Upper lobe of left lung (tissue), 6 donors: ENCODE measurements at places on chromosomes 5 and 9. TPM values are rescaled to one million over a fixed set of nuclear protein-coding genes. Genes with fewer than 3 reads are reported as not detected.

DROSHA gene
- 52.2 TPM for total RNA-seq

DNA sequence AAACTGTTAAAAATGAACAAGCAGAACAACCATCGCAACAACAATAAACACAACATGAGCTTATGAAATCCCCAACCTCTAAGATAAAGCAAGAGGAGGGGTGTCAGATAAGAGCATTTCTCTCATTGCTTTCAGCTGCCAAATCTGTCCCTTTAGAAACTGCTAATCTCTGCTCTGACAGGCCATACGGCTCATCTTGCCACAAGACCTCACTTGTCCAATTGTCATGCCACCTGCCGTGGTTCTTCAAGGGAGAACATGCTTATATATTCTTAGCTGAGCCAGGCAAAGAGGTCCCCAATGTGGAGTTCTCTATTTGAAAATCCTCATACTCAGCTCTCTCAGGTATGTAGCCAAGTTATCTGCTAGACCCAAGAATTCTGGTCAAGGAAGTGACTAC, 405.0 kb upstream of the TNC start:
- DNase-seq, result no peak

DNA sequence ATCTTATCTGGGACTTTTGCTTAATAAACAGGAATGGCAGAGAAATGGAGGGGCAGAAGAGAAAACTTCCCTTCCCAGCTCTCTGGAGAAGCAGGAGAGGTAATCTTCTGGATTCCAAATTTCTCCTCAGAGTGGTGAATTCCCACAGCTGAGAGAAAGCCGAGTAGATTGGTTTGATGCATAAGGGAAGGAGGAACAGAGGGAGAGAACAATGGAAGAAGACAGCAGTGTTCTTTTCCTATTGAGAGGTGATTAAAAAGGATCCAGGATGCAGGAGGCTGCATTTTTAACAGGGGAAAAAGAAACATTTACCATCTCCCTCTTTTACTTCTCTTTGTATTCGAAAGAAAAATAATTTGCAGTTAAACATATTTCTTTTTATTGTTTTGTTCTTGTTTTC, 13.1 kb downstream of the SH3RF2 start:
- no peak for DNase-seq

DNA sequence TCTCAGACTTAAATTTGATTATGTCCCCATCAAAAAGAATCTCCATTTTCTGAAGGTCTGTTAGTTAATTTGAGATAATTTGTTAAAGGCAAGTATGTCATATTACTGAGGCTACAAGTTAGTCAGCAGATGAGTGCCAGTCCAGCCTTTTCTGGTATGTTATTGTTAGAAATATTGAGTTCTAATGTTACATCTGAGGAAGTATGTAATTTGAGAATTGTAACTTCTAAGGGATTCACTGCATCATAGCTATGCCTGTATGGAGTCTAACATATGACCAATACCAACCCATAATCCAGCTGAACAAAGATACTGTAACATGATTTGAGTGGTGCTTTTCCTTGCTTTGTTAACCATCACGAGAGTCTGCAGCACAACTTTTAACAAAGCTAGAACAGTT, 13.9 kb downstream of the SLC23A1 start:
- DNase-seq, result no peak

- DNase-seq, result no peak
Observed at GRCh38 chr9:130366888-130367550, 77.7 kb upstream of the ASS1 start.

DHX29 gene
- total RNA-seq, result 23.9 TPM

CD72 gene
- 18.0 TPM for total RNA-seq

DNA sequence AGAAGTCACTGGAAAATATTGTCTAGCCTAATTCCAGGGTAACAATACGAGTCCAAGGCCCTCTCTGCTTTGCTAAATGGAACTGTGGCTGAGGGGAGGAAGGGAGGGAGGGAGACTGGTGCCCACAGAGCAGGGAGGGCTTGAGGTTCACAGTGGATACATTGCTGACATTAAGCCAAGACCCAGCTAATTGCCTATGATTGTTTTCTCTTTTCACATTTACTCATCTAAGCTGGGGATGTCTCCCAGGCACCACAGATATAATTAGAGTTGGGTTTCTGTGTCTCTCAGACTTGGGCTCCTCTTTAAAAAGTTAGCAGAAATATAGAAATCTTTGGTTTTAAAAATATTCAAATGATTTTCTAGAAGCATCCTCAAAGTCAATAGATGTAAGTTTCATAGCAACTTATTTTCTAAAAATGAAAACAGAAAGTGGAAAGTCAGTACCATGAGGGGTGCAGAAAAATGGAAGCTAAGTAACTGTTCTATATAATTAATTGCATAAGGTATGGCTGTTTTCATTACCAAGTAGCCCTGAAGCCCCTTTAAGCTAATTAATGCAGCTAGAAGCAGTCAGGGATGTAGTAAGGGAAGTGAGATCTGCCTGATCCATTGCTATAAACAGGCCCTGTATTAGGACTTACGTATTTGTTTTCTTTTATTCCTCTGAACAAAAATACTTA, 259.8 kb downstream of the NDUFS4 start:
- DNase-seq, result no peak

- no peak for DNase-seq
Observed at GRCh38 chr9:111114486-111114885, 76.2 kb upstream of the LPAR1 start.

DNA sequence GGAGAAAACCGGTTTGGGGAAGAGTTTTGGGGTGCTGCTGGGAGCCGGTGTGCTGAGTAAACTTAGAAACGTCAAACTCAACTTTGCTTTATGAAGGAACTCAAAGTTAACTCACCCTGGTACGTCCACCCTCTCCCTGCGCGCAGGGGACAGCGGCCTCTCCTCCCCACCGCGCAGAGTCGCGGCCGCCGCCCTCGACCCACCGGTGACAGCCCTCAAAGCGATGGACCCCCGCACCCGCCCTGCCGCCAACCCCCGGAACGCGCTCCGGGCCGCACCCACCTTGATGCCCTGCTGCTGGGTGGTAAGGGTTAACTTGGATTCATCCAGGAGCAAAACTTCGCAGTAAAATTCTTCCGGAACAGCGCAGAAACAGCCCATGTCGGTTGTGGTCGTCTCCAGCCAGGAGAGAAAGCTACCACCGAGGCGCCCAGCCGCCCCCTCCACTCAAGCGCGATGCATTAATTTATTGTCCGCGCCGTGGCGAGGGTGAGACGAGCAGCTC, 366 bp downstream of the EPB41L4A start:
- DNase-seq, result peak; percentile 85

GRCh38 chr5:138264183-138264582, 10.2 kb downstream of the GFRA3 start:
- DNase-seq, result no peak

GPR150 gene
- not detected for total RNA-seq

GRCh38 chr5:143131972-143132371, 271.5 kb downstream of the NR3C1 start:
- DNase-seq, result no peak

IGIP gene
- total RNA-seq, result 8.4 TPM

DNA sequence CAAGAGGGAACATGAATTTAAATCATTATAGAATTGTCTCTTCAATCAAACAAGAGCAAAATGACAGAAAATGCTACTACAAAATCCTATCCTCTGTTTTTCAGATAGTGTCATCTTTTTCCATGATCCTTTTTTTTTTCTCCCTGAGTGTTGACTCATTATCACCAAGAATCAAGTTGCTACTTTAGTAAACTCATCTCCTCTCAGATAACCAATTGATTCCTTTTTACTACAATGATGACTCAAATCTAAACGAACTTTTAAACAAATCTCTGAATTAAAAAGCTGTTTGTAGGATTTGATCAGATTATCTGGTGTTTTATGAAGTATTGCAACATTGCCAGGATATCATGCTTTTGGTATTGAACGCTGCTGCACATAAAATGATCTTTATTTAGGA, 23.9 kb upstream of the IL7R start:
- no peak for DNase-seq

FBXL7 gene
- total RNA-seq, result 4.9 TPM

OR1J2 gene
- not detected for total RNA-seq

GRCh38 chr9:135671591-135672041, 8.5 kb downstream of the LCN9 start:
- DNase-seq, result no peak

DNA sequence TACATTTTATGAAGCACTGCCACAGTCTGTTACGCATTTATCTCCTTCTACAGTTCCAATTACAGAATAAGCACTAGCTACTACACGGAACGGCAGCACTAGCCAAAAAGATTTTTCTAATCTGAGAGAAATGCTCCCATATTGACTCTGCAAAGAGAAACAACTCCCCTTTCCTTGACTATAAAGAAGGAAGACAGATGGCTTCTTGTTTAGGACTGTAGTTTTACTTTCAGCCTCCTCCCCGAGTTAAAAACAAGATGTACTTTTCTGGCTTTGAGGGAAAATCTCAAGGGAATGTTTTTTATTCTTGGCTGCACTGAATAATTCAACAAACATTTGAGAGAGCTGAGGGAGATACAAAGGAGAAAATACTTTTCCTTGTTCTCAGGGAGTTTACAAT, 1.9 kb upstream of the SLC44A1 start:
- DNase-seq, result no peak

DNA sequence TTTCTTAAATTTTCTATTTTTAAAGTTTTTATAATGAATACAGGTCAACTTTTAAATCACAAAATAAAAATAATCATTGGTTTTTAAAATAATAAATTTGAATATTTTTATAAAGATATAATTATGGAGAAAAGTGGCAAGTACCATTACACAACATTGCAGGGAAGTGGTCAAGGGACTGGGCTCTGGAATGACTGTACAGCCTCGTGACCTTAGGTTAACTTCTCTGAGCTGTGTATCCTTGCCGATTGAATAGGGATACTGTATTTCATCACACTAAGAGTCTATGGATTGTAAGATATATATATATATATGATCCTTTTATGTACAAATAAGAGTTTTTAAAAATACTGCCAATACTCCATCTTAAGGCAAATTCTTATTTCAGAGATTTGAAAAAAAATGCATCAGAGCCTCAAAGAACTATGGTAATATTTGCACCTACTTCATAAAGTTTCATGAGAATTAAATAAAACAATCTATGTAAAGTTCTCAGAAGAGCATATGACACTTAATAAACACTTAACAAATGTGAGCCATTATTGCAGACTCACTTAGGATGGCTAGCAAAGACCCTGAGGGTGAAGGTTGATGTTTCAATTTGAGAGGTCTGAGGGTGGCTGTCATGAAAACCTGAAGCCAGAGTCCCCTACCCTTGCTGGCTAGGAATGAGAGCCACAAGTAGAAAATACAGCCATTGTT, 136.5 kb downstream of the CCDC192 start:
- no peak for DNase-seq

WNK2 gene
- 11.0 TPM for total RNA-seq

DNA sequence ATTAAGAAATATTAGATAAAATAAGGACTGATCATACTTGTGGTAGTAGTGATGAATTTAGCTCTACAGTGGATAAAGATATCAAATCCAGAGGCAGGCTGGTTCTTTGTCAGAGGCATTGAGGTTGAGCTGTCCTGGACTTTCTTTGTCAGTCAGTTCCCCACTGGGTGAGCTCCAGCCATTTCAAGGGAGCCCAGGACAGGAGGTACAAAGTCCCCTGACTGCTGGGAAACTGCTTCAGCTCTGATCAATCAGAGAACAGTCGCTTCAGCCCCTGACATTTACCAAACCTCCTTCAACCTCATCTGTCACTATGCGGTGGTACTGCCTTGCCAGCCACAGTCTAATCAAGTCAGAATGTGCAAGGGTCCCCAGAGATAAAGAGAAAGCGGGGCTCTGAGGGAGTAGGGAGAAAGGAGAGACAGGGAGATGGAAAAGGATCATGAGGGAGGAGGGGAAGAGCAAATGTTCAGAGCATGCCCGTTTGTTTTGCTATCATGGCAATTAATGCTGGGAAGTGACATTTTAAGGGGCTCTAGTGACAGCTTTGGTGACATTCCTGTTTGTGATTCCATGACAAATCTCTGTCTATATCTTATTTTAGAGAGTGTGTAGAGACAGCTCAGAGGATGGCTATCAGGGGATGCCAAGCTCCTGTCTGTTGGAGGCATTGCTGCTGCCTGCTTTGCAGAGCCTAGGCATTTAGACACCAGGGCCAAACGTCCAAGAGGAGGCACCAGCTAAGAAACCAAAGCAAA, 223.2 kb downstream of the ASTN2 start:
- no peak for DNase-seq

DNA sequence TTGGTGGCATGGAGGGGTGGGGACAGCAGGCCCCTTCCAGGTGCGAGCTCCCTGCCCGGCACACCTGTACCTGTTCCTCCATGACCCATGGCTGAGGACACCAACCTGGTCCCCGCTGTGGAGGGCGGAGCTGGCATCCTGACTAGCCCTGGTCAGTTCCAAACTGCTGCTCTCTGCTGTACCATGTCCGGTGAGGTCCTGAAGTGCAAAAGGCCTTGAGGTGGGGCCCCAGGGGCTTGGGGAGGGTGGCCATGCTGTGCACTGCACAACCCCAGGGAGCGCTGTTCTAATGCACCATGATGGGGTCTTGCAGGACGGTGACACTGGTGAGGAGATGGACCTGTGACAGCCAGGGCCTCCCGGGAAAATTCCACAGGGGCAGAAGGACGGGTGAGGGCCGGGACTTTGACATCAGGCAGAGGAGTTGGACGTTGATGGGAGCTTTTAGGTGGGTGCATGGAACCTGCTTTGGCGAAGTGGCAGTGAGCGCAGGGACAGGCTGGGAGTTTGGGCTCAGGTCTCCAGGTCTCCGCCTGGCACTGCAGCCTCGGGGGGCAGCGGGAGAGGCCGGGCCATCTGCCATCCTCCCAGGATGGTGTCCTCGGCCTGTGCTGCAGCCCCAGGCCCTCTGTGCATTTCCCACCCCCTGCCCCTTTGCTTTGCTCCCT, 38.9 kb downstream of the COL5A1 start:
- peak; percentile 48 for DNase-seq

KDM4C gene
- total RNA-seq, result 31.6 TPM

SMC2 gene
- total RNA-seq, result 9.8 TPM

DNA sequence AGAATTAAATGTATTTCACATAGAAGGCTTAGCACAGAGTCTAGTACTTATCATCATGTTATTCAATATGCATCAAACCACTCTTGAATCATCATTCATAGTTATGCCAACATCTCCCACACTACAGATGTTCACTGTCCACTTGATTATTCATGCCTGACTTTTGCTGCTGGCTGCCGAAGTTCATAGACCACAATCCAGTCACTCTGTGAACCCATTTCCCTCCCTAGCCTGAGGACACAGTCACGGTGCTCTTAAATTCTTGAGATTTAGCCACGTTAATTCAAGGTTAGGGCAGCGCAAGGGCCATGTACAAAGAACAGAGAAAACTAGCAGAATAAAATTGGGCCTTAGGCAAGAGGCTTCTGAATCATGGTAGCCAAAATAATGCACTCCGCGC, 32.4 kb downstream of the ABCA1 start:
- no peak for DNase-seq

DNA sequence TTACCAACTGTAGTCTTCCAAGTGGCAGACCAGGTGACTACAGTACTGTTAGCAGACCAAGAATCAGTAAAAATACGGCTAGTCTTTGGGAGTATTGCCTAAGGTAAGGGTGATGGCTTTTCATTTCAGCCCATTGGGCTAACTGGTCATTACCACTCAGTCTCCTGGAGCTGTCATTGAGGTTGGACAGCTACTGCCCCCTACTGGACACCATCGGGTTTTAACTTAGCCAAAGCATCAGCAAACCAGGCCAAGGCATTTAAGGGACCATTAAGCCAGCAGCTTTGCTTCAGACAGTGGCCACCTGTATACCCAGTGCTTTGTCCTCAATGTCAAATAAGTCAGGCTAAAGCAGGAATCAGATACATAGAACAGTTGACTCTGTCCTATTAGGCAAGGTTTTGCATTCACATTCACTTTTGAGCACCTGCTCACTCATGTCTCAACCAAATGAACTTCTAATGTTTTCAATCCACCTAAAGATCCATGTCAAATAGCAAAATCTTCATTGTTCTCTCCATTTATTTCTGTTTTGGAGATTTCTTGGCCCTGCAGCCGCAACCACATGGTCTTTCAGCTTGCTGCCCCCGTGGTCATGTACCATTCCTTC, 117.2 kb downstream of the INVS start:
- DNase-seq, result no peak
